ENCODE measurements at places on chromosomes 6 and 20.

DNA sequence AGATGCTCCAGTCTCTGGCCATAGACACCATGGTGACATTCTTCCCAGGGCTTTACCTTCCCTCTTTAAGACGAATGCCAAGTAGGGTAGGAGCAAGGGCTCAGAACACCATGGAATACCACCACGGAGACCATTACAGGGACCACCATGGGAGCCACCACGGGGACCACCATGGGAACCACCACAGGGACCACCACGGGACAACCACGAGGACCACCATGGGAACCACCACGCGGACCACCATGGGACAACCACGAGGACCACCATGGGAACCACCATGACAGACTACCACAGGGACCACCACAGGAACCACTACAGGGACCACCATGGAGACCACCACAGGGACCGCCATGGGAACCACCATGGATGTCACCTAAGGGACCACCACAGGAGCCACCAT, 66.9 kb upstream of the MPC1 start:
- DNase-seq = peak; percentile 37

GRCh38 chr20:46823271-46823751, 71.3 kb upstream of the EYA2 start:
- DNase-seq = no peak

GRCh38 chr6:36285187-36285671, 15.4 kb downstream of the PNPLA1 start:
- no peak for DNase-seq

DNA sequence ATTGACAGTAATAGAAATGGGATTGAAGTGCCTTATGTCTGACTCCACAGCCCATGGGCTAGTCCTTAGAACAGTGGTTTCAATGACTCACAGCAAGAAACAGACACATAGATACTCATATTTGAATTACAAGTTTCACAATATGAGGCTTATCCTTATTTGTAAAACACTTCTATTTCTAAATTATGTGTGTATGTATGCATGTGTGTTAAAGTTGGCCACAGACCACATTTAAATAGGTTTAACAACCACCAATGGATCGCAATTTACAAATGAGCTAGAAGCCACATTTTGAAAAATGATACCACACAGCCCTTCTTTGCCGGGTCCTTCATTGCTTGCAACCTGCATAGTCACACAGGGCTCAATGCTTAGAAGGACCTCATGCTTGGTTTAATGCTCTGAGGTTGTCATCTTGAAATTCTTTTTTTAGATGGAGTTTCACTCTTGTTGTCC, 157.8 kb upstream of the PREP start:
- no peak for DNase-seq

- DNase-seq = no peak
These were observed 17.6 kb downstream of the NTSR1 start for GRCh38 chr20:62726276-62726675.

DNA sequence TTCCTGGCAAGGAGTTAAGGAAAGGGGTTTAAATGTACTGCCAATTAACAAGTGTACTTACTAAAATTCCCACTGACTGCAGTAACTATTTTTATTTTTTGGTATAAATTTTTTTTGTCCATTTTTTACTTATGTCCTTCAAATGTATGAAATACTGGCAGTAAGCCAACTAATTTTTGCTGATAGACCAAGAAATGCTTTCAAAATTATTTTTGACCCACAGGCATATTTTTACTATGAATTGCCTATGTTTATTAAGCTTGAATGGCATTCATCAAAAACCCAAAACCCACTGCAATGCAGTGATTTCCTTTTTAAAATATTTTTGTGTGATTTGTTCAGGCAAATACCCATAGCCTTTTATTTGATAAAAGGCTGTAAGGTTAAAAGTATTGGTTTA, 560.1 kb downstream of the UTRN start:
- no peak for DNase-seq
